Omental fat pad (tissue), 4 donors: ENCODE measurements at places on chromosomes 1 and 21.

DNA sequence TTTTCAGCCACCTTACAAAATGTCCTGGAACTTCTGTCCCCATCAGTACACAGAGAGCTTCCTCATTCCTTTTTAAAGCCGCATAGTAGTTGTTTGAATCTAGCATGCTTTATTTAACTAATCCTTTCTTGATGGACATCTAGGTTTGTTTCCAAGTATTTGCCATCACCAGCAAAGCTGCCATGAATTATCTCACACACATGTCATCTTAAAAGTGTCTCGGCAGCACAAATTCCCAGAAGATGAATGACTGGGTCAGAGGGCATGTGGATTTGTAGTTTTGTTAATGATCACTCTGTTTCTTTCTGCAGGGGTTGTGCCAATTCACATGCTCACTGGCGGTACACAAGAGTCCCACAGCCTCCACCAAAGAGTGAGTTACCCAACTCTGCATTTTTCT, 68.3 kb downstream of the CLIC6 start:
- DNase-seq, result no peak

GRCh38 chr1:32341971-32342370, 5.9 kb upstream of the MARCKSL1 start:
- no peak for DNase-seq

DNA sequence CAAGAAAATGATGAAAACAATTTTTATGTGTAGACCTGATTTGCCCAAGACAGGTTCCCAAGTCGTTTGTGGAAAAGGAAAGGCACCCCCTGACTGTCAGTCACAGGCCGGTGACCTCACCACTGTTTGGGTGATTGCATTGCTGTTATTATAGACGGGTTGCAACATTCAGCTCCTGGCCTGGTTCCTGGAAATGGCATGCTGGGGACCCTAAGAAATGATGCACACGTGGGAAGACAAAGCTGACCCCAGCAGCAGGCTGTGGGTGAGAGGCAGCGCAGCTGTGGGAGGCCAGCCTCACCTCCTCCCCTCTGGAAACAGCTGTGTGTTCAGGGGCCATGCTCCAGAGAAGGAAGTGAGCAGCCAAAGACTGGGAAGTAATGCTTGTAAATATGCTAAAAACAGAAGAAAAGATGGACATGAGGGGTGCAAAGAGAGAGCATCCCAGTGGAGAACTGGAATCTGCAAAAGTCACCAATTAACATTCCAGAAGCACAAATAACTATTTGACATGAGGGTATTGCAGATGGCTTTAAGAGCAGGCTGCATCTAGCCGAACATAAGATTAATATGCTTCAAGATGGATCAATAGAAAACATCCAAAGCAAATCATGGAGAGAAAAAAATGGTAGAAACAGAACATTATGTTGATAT, 23.4 kb upstream of the ABCG1 start:
- no peak for DNase-seq

- no peak for DNase-seq
Observed at GRCh38 chr1:10965546-10966226, 46.8 kb upstream of the TARDBP start.

DNA sequence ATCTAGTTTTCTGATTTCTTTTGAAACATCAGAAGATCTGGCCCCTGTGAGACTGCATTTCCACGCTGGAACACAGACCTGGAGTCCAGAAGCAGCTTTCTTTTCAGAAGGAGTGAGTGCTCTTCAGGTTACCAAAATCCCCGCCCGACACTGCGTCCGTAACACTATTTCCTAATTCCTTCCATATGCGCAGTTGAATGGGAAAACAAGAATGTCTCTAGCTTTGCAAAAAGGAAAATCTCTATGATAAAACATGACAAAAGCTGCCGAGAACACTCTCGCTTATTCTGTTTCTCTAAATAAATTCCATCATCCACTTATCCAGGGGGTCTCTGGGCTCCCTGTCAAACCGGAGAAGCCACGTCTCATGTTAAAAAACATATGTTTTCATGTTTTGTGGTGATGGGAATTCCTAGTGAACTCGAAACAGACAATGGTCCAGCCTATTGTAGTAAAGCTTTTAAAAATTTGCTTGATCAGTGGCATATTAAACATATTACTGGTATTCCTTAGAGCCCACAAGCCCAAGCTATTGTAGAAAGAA, 67.7 kb downstream of the PLD5 start:
- no peak for DNase-seq

DNA sequence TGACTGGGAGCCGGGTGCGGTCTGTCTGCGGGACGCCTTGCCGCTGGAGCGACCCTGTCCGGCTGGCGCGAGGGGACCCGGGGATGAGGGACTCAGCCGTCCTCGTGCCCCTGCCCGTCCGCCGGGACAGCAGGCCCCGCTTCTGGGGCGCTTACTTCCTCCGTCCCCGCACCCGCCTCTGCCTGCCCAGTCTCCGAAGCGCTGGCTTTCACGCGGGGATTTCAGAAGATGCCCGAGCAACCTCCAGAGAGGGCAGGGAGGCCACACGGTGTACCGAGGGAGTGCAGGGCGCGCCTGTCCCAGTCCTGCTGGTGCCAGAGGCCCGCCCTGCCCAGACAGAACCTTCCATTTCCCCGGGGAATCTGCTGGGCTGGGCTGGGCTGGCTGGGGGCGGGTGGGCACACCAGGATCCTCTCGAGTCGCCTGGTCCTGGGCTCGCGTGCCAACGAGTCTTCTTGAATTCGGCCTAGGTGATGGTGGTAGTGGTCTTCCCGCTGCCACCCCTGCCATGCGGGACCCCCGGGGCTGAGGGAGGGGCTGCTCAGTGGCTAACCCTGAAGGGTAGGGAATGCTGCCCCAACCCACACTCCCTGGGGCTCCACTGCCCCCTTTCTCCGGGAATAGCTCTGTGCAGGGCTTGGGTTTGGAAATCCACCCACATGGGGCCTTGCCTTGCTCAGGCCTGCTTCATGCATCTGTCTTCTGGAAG, 2.5 kb upstream of the TRPM2 start:
- DNase-seq, result no peak

DNA sequence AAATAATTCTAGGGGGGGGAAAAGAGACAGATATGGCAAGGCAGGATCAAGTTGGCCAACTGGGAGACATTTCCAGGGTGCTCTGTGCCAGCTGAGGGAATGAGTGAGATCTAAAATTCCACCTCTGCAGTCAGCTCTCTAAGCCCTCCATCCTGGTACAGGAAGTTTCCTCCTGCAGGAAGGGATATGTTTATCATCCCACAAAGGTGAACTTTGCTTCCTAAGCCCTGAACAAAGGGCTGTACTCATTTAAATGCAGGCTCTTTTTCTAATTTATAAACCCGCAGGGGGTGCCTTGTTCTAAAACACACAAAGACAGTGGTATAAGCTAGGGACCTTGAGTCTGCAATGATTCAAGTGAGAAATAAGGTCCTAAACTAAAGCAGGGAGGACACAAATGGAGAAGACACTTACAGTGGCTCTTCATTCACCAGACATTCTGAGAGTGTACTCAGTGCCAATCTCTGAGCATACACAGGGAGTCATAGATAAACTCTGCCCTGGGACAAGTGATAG, 3.6 kb upstream of the TNFSF4 start:
- DNase-seq, result no peak

GRCh38 chr1:8382608-8383505, 64.9 kb downstream of the SLC45A1 start:
- no peak for DNase-seq

- DNase-seq, result no peak
Observed at GRCh38 chr1:89044970-89045721, 19.9 kb downstream of the GBP1 start.

DNA sequence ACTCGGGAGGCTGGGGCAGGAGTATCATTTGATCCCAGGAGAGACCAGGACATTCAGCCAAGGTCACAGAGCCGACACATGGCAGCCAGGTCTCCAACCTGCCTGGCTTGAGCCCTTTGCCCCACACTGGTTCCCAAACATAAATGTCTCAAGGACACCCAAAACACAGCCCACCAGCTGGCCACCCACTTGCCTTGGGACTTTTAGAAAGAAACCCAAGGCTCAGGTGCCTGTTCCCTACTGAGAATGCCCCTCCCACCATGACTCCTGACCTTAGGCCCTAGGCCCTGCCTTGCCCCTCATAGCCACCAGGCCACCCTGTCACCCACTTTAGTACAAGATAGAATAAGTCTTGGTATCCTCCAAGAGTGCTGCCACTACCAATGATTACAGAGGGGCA, 41.9 kb upstream of the LRP8 start:
- no peak for DNase-seq
